ENCODE measurements at places on chromosomes 5 and 9.
A peak's percentile ranks its signal among the peaks of the same experiment; 100 is the strongest.

DNA sequence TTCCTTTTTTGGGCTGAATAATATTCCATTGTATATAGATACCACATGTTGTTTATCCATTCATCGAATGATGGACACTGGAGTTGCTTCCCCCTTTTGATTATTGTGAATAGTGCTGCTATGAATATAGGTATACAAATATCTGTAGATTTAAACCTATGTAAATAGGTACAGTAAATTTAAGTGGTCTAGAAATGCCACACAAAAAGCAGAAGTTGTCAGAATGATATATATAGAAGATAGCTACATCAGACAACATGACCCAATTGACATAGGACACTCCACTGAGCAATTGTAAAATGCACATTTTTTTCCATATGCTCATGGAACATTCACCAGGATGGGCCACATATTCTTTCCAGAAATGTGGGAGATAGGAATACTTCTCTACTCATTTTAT, 77.6 kb downstream of the SMIM15 start:
- no peak for DNase-seq

GRCh38 chr5:159211729-159212174, 2.4 kb upstream of the RNF145 start:
- DNase-seq, result no peak

- no peak for DNase-seq
These were observed 438.0 kb upstream of the MPDZ start for GRCh38 chr9:13717322-13718054.

DNA sequence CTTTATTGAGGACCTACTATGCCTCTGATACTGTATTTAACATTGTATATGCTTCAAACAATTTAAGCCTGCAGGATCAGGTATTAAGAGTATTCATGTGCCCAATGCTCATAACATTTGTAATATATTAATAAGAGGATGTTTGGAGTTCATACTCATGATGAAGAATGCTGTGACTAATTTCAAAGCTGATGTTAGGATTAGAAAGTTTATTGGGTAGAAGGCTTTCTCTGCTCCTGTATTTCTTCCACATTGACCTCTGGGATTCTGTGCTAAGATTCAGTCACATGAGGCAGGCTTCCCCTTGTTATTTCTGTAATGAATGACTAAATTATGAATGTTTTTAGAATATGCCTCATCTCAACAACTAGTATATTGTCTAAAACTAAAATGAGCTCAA, 456.4 kb downstream of the NFIB start:
- DNase-seq, result peak; percentile 40

DNA sequence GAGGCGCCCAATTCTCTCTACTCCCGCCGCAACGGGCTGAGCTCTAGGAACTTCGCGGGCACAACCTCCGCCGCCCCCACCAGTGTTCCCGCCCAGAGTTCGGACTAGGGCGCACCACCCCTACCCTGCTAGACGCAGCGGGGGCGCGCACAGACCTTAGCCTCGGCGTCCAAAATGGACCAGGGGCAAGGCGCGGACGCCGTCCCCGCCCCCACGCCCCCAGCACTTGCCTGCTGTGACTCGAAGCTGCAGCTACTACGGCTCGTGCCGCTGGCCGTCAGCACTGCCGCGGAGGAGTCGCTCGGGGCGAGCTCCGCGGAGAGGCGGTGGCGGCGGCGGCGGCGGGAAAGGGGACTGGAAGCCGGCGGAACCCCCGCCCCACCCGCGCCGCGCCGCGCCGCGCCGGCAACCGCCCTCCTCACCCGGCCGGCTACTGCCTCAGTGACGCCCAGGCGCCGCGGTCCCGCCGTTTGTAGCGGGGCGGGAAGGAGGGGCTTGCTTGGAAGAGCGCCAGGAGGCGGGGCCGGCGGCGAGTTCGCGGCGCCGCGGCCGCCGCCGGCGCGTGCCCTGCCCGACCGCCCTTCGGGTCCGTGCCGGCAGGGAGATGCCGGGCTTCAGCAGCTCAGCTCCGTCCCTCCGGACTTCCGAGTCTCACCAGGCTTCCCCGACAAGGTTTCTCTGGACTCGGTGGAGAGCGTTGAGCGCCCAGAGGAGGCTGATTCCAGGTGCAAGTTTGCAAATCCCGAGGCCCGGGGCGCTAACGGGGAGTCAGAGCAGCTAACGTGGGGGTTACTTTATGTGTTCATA, 4.5 kb downstream of the ELAVL2 start:
- no peak for DNase-seq

- DNase-seq, result no peak
These were observed 23.1 kb upstream of the PLPP6 start for GRCh38 chr9:4638968-4639367.

- no peak for DNase-seq
These were observed 264.0 kb upstream of the TRIM32 start for GRCh38 chr9:116423149-116423548.

All from fibroblast of skin of left biceps (primary cell).